Smooth muscle cell of the coronary artery (primary cell): ENCODE measurements at places on chromosomes 13 and 19. TPM values are rescaled to one million over a fixed set of nuclear protein-coding genes. Genes with fewer than 3 reads are reported as not detected.

KLF2 gene
- 0.59 and 6.1 TPM in 2 replicates for total RNA-seq

LILRA6 gene
- not detected in 2 replicates for total RNA-seq

SYMPK gene
- total RNA-seq = 29.4 and 46.5 TPM in 2 replicates

HIPK4 gene
- under 0.01 and 0.08 TPM in 2 replicates for total RNA-seq

SLC25A41 gene
- 0.23 TPM in 1 of 2 replicates, not detected in the other for total RNA-seq

GDF15 gene
- 17.9 and 53.0 TPM in 2 replicates for total RNA-seq

MCEMP1 gene
- total RNA-seq = not detected in 2 replicates

LILRB4 gene
- total RNA-seq = not detected in 2 replicates

MEX3D gene
- 29.7 and 35.6 TPM in 2 replicates for total RNA-seq

CEACAM3 gene
- not detected in 2 replicates for total RNA-seq

TEX29 gene
- total RNA-seq = 0.15 and 3.6 TPM in 2 replicates
